ENCODE measurements at places on chromosomes 3 and 15.
A peak's percentile ranks its signal among the peaks of the same experiment; 100 is the strongest.

DNA sequence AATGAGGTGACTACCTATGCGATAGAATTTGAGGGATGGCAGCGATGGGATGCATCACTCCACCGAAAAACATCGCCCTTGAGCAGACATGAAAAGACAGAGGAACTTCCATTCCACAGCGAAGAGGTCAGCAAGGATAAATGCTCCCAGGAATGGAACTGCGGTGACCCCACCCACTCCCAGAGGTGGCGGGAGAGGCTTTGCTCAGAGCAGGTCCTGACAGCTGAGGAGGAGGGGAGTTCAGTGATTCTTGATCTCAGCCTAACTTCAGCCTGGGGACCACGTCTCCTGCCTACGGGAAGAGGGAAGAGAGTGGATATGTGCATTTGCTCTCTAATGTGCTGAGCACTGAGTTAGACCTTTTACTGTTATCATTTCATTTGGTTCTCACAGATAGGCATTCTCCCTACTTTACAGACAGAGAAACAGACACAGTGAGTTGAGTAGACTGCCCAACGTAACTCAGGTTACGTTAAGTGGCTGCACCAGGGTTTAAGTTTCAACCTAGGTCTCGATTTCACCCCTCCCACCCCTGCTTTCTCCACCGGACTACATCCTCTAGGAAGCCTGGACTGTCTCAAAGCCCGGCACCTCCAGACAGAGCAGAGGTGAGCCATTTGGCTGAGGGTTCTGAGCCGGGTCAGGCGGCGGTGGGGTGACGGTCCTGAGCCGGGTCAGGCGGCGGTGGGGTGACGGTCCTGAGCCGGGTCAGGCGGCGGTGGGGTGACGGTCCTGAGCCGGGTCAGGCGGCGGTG is 170.0 kb downstream of the RAB11A start:
- no peak for DNase-seq

DNA sequence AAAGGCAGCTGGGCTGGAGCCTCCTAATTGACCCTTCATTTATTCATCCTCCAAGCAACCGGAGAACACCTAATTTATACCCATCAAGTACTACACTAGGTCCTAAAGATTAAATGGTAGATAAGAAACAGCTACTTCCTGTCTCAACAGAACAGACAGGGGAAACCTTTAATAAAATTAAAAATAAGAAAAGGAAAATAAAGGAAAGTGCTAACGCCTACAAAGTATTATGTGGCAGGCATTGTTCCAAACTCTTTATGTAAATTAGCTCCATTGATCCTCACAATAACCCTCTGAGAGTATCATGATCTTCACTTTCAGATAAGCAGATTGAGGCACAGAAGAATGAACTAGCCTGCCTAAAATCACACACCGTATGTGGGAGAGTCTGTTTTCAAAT is 139.5 kb downstream of the CNTN6 start:
- no peak for DNase-seq

- DNase-seq = no peak
Measured at GRCh38 chr3:149989307-149989706, 18.6 kb upstream of the PFN2 start.

- peak; percentile 54 for DNase-seq
Measured at GRCh38 chr3:122356402-122356801, 26.6 kb downstream of the MIX23 start.

- DNase-seq = no peak
Measured at GRCh38 chr15:70375006-70375431, 277.3 kb upstream of the TLE3 start.

GRCh38 chr3:123423031-123423430 is 25.9 kb downstream of the ADCY5 start:
- DNase-seq = no peak

GRCh38 chr15:74752531-74752930 is 3.9 kb downstream of the CYP1A2 start:
- DNase-seq = no peak

- DNase-seq = no peak
Measured at GRCh38 chr3:171556148-171556547, 95.9 kb upstream of the TNIK start.

- no peak for DNase-seq
Measured at GRCh38 chr15:43241100-43241499, 20.3 kb upstream of the EPB42 start.

DNA sequence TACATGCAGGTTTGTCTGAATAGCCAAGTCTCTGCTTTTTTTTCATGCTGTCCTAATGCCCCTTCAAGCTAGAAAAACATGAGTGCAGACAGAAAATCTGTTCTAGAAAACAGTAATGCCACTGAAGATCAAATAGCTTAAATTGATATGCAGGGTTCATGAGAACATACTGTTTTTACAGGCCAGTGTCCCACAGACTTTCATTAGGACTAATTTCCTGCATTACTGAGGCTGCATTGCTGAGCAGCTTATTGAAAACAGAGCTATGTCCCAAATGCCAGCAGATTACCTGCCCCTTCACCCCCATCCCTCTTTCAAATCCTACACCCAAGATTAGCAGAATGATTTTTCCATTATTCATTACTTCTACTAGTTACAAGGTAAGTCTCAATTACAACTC is 665 bp downstream of the TM4SF18 start:
- no peak for DNase-seq

- no peak for DNase-seq
Measured at GRCh38 chr3:159796226-159796625, 192.4 kb upstream of the IL12A start.

DNA sequence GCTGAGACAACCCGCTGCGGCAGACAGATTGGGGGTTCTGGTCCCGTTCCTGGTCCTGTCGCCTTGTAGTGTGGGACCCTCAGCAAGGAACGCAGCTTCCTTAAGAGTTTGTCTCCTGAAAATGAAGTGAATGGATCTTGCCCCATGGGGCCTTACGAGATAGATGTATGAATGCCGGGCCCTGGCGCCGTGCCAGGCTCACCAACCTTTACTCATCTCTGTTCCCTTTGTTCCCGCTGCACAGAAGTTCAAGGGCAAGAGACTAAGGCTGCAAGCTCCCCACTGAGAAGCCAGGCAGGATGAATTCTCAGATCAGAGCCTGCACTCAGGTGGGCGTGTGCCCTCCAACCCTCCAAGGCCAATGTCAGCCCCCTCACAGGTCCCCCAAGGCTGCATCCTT is 162.7 kb upstream of the IQSEC1 start:
- DNase-seq = no peak

DNA sequence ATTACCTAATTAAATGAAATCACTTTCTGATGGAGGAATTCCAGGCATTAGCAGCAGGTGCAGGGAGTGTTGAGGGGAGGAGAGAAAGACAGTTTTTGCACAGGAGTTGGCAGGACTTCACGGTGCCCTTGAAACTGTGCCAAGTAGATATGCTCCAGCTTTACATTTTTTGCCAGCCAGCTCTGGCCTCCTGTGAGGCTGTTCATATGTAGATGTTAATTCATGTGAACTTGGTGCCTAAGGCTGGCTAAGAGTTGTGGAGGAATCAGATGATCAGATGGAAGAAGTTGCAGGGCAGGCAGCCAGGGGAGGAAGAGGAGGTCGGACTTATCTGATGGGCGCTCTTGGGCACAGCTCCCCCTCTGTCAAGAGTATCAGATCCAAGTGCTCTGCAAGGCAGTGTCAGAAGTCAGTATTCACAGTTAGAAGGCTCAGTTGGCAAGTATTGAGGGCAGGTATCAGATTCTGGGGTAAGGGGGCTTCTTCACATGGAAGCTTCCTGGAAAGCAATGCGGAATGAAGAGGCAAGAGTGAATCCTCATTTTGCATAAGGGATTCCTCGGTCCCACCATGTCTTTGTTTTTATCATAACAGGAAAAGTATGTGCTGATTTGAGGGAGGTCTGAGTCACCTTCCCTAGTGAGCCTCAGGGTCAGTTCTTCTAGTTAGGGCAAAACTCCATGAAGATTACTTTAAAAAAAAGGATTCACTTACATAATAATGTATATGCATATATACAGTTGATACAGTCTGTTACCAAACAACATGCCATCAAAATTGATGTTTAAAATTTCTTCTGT is 172.6 kb upstream of the UMPS start:
- DNase-seq = peak; percentile 75

DNA sequence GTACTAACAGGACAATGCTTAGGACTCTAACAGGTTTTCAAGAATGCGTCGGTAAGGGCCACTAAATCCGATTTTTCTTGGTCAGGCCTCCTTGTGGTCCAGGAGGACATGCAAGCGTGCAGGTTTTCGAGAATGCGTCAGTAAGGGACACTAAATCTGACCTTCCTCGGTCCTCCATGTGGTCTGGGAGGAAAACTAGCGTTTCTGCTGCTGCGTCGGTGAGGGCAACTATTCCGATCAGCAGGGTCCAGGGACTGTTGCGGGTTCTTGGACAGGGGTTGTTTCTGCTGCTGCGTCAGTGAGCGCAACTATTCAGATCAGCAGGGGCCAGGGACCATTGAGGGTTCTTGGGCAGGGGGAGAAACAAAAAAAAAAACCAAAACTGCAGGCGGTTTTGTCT is 7.8 kb upstream of the UBP1 start:
- no peak for DNase-seq

DNA sequence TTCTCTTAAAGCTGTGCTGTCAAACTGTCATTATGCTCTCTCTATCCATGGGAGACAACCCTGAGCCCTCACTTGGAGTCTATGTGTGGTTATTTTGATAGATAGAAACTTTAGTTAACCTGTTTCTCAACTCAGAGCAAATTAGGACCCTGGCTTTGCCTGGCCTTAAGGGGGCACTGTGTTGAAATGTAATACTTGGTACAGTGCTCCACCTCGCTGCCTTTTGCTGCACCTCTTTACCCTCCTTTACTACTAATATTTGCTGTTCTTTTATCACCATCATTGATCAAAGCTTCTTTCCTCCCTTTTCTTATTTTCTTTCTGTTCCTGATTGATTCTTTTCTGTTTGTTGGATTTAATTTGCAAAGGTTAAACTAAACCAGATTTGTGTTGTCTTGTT is 34.3 kb downstream of the STT3B start:
- DNase-seq = no peak

- DNase-seq = no peak
Measured at GRCh38 chr15:68507447-68507846, 71.3 kb upstream of the CORO2B start.

DNA sequence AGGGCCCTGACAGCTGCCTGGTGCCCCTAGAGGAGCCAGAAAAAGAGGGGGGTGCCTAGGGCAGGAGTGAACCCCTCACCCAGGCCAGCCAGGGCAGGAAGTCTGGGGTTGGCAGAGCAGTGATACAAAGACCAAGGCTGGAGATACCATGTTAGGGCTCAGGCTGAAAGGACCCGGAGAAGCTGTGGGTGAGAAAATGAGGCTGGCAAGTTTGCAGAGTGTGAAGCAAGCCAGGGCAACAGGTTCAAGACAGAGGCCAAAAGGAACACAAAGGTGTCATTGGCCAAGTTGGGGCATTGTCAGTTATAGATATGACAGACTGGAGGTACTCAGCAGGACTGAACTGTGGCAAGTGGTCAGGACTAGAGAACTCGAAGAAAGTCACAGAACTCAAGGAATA is 40.6 kb upstream of the IREB2 start:
- no peak for DNase-seq

DNA sequence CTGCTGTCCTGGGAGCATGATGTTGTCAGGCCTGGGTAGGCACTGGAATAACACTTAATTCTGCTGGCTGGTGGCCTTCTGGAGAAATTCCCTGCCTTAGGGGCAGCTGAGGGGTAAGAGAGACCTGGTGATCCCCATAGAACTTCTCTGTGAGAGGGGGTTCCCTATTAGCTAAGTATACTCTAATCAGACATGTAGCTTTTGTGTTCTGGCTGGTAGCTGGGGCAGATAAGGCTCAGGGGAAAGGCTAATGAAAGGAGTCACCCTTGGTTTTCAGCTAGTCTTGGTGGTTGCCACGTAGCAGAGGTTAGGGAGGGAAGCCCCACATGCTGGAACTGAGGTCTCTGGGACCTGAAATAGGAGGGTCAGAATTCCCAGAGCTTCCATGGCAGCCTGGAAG is 952 bp upstream of the HDDC3 start:
- DNase-seq = no peak

GRCh38 chr3:48553886-48554845 is 2.4 kb downstream of the PFKFB4 start:
- no peak for DNase-seq

DNA sequence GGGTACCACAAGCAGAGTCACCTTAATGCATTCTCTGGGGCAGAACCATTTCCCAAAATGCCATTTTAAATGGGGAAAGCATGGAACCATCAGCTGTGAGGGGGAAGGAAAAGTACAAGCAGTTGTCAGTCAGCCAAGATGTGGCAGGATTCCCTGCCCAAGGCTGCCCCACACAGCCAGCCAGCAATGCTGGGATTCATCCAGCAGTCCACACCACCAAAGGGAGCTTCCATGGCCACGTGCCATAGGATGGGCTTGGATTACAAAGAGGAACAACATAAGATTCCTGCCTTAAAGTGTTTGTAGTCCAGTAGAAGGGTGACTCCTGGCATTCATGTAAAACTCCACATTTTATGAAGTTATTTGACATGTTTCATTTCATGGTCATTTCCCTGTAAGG is 233.3 kb downstream of the SHOX2 start:
- no peak for DNase-seq

- DNase-seq = no peak
Measured at GRCh38 chr3:66644549-66644948, 143.7 kb upstream of the LRIG1 start.

GRCh38 chr3:188179006-188179966 is 25.3 kb downstream of the LPP start:
- DNase-seq = no peak

DNA sequence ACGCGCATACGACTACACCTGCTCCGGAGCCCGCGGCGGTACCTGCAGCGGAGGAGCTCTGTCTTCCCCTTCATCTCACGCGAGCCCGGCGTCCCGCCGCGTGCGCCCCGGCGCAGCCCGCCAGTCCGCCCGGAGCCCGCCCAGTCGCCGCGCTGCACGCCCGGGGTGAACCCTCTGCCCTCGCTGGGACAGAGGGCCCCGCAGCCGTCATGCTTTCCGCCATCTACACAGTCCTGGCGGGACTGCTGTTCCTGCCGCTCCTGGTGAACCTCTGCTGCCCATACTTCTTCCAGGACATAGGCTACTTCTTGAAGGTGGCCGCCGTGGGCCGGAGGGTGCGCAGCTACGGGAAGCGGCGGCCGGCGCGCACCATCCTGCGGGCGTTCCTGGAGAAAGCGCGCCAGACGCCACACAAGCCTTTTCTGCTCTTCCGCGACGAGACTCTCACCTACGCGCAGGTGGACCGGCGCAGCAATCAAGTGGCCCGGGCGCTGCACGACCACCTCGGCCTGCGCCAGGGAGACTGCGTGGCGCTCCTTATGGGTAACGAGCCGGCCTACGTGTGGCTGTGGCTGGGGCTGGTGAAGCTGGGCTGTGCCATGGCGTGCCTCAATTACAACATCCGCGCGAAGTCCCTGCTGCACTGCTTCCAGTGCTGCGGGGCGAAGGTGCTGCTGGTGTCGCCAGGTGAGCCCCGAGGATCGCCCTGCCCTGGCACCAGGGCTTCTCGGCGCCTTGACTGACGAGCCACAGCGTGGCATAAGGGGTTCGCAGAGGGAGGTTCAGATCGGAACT is 420 bp downstream of the SLC27A2 start:
- peak; percentile 85 for DNase-seq

GRCh38 chr15:48559285-48559684 is 86.2 kb downstream of the FBN1 start:
- no peak for DNase-seq

Data from NCI-H2081 (cell line).